ENCODE measurements at places on chromosomes 1 and 21.

DNA sequence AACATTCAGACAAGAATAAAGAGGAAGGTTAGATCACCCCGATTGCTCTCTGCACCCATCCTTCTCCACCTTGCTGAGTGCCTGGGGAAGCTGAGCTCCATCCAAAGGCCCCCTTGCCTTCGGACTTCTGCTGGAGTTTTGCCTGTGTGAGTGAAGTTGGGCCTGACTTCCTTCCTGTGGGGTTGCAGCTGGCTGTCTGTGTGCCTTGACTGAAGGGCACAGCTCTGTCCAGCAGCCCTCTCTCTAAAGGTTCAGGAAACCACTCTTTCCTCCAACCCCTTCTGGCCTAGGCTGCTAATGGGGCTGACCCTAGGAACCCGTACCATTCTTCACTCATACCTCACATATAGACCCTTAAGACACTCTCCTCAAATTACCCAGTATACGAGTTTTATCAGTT lies 173.4 kb upstream of the HMCN1 start:
- DNase-seq: no peak

DNA sequence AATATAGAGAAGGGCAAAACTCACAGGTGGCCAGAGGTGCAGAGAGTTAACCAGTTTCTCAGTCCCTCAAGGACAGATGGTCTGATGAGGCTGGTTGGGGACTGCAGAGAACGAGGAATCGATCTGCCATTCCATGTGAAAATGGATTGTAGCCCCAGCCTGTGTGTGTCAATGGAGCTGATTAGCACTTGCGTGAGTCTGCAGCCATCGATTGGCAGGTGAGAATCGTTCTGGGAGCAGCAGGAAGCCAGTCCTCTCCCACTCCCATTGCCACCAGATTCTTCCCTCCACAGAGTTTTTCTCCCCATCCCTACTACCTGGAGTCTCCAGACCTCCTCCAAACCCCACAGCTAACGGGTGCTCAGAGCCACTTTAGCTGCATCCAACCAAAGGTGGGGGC lies 18.3 kb upstream of the PSMB2 start:
- no peak for DNase-seq

DNA sequence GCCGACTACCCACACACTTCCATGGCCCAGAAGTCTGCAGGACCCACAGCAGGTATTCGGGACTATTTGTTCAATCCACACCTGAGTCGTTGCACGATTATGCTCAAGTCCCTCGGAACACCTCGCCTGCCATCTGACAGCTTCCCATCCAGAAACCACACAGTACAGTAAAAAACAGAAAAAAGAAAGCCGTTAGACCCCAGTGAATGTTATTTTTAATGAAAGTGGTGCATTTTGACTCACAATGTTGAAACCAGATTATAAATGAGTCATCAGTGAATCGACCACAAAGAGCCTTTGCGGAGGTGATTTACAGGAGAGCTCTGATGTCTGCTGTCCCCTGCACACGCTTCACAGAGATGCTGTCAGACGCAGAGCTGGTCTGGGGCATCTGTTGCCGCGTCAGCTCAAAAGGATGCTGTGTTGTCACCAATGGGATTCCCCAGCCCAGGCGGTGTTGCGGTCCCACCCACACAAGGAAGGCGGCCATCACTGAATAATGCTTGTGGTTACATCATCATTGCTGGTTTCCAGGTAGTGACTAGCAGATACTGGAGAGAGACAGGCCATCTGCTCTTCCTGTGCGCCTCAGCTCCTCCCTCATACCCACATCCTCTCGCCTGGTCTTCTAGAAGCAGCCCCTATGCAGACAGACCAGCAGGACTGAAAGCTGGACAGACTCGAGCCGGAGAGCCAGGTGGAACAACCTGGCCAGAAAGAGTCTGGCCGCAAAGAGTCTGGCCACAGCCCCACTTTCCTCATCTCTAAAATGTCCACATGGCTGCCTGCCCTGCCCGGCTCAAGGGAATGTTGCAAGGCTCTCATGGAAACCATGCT lies 116.8 kb downstream of the TOMM20 start:
- DNase-seq: peak; percentile 85

GRCh38 chr1:53371121-53371666 lies 43.3 kb upstream of the LRP8 start:
- no peak for DNase-seq

GRCh38 chr1:245599371-245600174 lies 444.8 kb downstream of the KIF26B start:
- DNase-seq: peak; percentile 20

- DNase-seq: no peak
These were observed 261.1 kb downstream of the CAMTA1 start for GRCh38 chr1:7046314-7046713.

DNA sequence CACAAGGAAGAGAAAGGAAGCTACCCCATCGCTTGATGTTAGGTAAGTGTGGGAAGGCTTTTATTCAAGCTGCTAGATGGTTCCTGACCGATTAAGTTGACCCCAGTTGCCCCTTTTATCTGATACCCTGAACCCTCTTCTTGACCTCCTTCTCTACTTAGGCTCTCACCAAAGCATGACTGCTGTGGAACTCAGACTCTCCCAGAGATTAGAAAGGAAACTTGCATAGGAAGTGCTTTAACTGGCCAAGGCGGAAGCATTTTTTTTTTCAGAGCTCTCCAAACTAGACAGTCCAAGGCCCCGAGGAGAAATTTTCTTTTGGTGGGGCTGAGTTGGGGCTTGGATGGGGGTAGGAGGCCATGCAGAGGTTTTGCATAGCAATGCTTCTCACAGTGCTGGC lies 101.3 kb upstream of the USP24 start:
- DNase-seq: no peak

GRCh38 chr1:155186794-155187455 lies 13.3 kb downstream of the TRIM46 start:
- no peak for DNase-seq

Data from breast epithelium (tissue), 4 donors.